ENCODE measurements at places on chromosomes 12 and 14.

- no peak for DNase-seq
Measured at GRCh38 chr12:47504775-47505446, 200.9 kb downstream of the RPAP3 start.

DNA sequence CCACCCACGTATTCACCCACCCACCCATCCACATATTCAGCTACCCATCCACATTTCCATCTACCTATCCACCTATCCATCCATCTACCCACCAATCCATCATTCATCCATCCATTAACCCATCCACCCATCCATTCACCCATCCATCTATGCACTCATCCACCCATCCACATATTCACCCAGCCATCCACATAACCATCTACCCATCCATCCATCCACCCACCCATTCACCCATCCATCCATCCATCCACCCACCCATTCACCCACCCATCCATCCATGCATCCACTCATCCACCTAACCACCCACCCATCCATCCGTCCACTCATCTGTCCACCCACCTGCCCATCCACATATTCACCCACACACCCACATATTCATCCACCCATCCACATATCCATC is 70.5 kb downstream of the LGMN start:
- no peak for DNase-seq

- no peak for DNase-seq
Measured at GRCh38 chr12:116018282-116018681, 259.2 kb downstream of the MED13L start.

DNA sequence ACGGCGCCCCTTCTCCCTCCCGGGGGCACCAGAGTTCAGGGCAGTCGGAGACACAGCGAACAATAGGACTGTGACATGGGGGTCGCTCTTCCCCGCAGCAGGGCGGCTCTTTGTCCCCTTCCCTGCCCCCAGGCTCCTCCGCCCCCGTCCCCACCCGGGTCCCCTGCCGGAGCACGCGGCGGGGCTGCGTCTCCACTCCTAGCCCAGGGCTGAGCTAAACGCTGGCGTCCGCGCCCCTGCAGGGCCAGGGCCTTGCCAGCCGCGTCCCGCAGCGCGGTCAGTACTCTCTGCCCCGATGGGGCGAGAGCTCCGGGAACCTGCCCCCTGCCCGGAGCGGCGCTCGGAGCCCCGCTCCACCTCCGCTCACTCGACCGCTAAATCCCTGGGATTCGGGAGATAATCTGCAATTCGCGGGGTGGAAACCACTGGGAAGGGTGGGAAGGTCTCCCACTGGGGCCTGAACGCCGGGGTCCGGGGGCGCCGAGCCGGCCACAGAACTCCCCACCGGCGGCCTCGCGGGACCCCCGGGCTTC is 825 bp upstream of the CCDC85C start:
- DNase-seq: no peak

GRCh38 chr12:98509063-98509462 is 6.3 kb upstream of the TMPO start:
- DNase-seq: no peak

DNA sequence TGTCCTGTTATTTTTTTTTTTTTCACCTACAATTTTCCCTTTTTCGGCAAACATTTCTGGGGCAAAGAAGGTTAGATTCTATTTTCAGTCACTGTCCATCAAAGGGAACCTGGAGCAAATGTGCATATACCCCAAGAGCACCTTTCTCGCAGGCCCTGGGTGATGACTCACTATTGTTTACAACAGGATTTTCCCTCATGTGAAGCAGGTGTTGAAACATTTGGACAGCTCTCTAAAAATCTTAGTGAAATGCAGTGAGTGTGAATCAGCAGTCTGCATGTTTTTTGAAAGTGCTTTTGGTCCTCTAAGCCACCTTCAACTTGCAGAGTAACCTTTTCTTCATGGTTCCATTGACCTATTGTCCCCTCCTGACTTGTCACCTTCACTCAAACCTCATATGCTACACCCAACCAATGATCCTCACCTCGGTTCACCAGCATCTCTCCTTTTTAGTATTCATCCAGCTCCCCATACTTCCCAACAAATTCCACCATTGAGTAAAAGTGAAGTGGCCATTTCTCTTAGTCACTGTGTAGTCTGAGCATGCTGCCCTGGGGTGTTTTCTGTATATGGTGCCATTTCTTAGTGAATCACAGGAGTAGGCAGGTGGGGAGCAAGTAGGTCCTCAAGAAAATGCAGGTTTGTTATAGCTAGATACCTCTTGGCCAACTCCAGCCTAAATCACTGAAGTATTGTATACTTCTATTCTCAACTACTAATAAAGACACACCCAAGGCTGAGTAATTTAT is 260.2 kb downstream of the BMP4 start:
- DNase-seq: no peak

DNA sequence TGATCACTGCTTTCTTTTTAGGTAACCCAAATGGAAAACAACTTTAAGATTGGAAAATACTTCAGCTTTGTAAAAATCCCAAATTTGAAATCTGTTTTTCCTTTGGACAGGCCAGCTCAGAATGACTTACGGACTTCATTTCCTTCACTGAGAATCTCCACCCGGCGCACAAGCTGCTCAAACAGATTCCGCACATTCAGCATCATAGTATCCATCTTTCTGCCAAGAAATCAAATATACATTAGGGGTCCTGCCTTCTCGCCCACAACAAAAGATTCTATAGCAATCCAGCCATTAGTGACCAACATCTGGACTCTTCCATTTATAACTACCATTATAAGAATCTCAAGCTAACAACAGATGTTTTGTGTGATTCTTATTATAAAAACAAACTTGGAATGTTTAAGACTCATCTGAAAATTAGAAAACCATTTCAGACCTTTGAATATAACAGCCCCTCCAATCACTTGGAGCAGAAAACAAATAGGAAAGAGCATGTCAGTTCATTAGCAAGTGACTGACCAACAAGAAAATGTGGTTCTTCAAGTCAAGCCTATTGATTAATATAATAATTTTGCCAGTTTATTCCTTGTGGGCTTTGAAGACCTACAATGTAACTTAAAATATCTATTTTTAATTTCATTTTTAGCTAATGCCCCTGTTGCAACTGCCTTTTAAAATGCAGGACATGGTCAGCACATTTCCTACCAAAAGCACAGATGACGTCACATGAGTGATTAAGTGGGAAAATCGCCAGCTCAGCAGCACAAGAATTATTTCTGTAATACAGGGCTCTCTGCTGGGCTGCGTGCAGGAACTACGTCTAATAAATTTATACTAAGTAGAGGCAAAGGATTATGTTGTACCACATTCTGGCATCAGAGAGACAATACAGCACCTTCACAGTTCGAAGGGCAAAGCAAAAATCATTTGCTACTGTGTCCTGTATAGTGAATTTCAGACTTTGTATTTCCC is 8.5 kb downstream of the RACGAP1 start:
- no peak for DNase-seq

All from stimulated activated CD4-positive, alpha-beta T cell treated with anti-CD3 and anti-CD28 coated beads, Interleukin-15, amount 100 ng/mL, for 48 hours (primary cell).